ENCODE measurements at places on chromosomes 7 and 10.

DNA sequence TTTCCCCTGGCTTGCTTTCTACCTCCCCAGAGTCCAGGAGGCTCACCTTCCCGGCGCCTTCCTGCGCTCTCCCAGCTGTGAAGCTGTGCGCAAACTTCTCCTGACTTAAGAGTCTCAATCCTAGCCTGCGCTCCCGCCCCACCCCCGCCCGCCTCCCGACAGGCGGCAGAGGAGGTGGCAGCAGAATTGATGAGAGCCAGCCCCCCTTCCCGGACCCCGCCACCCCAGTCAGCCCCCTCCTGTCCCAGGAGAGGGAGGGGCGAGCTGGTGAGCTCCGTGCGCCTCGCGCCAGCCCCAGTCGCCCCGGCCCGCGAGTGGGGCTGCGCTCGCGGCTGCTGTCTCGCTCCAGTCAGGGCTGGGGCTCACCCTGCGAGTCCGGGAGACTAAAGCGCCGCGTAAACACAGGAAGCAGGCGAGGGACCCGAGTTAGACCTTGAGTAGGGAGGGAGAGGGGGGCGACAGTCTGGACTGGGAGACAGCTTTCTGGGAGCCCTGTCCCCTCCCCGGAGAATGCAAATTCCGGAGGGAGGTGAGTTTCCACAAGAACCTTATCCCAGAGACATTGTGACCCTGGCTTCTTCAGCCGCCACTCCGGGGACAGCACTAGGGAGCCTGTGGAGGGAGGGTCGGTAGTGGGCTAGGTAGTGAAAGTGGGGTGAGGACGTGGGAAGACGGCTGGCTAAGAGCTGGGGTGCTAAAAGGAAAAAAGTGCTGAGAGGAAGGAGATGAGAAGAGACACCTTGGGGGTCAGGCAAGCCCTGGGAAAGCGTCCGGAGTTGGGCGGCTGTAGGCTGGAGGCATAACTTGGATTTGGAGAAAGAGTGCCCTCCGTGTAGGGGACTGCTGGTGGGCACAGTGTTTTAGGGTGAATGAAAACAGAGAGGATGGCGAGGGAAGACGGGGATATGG, at the start of gene CALCR:
Gene CALCR, minus strand, starts transcription at position 79 of the 909 bp plus-strand sequence. CDS start 87,743 bp downstream, outside the sequence.
- peak; percentile 45 for DNase-seq

DNA sequence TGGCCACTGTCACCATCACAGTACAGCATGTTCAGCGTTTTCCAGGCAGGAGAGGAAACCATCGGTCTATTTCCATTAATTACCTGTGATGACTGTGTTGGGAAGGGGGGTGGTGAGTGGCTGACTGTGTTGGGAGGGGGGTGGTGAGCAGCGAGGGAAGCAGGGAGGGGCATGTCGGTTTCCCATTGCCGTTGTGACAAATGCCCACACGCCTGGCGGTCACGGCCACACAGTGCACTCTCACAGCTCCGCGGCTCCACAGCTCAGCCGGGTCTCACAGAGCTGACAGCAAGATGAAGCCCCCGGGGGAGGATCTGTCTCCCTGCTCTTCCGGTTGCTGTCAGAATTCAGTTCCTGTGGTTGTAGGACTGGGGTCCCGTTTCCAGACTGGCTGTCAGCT, 39.0 kb downstream of the AP5Z1 start:
- DNase-seq, result no peak

DNA sequence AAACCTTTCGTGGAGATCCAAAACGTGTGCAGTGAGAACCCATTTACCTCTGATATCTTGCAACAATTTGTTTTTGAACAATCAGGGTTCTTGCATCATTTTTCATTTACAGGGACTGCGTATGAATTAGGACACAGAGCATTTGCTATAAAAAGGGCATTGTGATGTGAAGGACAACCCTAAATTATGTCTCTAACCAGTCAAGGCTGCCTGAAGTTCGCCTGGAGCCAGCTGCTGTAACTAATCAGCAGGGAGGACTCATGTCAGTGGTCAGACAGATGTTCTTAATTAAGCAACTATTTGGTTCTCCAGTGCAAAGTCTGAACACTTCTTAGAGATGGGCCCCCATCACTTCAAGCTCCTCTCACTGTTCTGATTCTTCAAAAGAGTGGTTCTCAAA, 674.8 kb downstream of the KCNMA1 start:
- no peak for DNase-seq

GRCh38 chr7:17230099-17230807, 68.2 kb upstream of the AHR start:
- no peak for DNase-seq

DNA sequence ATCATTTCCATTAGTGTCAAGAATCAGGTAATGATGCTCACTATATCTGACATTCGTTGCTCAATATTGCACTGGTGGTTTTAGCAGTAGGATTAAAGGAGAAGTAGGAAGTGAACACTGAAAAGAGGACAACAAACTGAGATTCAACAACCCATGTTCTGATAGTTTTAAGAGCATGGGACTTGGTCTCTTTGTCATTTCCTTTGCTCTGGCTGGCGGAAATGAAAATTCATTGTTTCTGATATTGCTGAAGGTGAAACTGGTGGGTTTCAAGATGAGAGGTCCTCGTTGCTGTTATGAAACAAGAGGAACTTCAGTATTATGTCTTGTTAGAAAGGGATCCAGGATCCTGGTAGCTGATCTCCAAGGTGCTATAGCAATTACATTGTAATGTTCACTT, 129.0 kb downstream of the DNAH11 start:
- no peak for DNase-seq

All from ACHN (cell line).